Stimulated activated CD8-positive, alpha-beta memory T cell treated with anti-CD3 and anti-CD28 coated beads, Interleukin-4, amount 100 ng/mL, for 48 hours (primary cell): ENCODE measurements at places on chromosomes 5 and 9.

- DNase-seq, result no peak
Measured at GRCh38 chr5:150017226-150018005, 16.9 kb downstream of the HMGXB3 start.

- no peak for DNase-seq
Measured at GRCh38 chr9:111909444-111909843, 12.8 kb downstream of the UGCG start.

DNA sequence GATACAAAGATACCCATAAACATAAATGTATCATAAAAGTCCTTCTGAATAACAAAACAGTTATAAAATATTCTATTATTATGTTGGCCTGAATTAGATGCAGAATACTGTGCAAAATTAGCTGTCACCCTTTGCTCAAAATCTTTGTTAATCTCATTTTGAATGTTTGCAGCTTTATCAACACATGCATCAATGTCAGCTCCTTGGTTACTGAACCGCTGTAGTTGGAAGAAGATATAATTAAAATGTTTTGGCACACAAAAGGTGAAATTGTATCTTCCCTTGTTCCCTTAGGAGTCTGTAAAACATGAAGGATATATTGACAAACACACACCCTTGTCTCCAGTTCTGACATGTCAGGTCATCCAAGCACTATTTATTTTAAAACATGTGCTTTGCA is 146.3 kb upstream of the POU5F2 start:
- no peak for DNase-seq

- DNase-seq, result peak; percentile 94
Measured at GRCh38 chr5:150700594-150701377, at the start of gene RBM22. RBM22 (minus strand) TSS chr5:150701062; CDS start chr5:150700985, 77 bp downstream.

DNA sequence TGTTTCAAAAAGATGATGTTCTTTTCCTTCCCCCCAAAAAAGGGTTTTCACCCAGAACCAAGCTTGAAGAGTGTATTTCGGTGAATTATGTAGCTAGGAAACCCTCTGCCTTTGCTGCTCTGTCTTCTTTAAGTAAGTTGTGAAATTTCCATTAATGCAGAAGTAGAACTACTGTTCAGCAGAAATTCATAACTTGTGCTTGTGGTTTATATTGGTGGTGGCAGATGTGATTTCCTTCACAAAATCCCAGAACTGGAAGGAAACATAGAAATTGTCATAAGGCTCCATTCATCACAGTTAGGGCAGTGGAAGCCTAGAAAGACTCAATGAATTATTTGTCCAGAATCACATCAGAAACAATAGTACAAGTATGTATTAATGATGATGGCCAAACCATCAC is 42.1 kb upstream of the DAB2 start:
- DNase-seq, result no peak

DNA sequence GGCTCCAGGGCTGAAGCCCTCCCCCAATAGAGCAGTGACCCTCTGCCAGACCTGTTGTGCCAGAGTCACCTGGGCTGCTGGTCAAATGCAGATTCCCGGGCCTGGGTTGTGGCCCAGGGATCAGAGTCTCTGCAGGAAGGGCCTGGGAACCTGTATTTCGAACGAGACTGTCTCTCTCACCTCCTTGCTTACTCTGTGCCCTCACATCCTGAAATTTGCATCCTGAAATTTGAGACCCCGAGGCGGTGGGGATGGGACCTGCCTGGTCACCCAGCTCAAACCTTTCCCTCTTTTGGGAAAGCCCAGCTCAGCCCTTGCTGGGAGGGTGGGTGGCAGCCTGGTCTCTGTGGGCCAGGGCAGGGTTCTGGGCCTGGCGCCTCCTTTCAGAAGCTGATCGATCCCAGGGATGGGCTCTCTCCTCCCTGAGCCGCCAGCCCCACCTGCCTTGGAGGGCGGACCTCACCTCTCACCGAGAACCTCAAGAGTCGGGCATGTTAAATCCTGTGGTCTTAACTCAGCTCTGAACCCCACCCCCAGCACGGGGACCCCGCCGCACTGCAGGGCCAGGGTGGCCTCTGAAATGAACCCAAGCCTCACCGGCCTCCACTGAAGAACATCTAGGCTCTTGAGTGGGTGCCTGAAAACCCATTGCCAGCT is 44.0 kb upstream of the IER5L start:
- DNase-seq, result no peak

DNA sequence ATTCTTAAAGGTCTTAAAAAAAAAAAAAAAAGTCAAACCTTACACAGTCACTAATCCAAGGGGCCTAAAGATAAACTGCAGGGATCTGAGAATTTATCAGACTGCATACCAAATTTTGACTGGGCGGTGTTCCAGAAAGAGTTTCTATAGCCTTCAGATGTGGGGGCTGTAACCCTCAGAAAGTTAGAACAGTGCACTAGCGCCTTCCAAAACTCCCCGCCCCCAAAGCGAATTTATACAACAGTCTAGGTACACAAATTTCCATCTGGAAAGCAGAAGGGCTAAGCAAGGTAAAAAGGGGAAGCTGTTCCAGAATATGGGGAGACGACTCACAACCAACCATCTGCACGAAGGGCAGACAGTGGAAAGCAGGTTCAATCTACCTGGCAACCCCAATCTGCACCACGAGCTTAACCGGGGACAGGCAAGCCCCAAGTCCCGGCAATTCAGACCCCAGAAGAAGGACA is 813 bp downstream of the ERMP1 start:
- no peak for DNase-seq

- peak; percentile 30 for DNase-seq
Measured at GRCh38 chr9:88531920-88532698, 2.9 kb upstream of the NXNL2 start.

- DNase-seq, result no peak
Measured at GRCh38 chr5:65811004-65811403, 89.0 kb downstream of the NLN start.
